ENCODE measurements at places on chromosomes 5 and 9.

- DNase-seq, result no peak
Measured at GRCh38 chr5:152118676-152119470, 194.2 kb upstream of the GLRA1 start.

DNA sequence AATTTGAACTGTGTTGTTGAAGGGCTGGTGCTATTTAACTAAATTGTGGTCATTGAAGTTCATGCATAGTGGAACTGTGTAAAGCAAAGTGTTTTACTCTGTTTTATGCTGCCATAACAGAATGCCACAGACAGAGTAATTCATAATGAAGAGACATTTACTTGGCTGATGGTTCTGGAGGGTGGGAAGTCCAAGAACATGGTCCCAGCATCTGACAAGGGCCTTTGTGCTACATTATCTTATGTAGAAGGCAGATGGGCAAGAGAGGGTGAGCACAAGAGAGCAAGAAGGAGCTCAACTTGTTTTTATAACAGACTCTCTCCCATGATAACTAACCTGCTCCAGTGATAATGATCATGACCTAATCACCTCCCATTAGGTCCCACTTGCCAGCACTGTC lies 101.9 kb upstream of the NR3C1 start:
- no peak for DNase-seq

DNA sequence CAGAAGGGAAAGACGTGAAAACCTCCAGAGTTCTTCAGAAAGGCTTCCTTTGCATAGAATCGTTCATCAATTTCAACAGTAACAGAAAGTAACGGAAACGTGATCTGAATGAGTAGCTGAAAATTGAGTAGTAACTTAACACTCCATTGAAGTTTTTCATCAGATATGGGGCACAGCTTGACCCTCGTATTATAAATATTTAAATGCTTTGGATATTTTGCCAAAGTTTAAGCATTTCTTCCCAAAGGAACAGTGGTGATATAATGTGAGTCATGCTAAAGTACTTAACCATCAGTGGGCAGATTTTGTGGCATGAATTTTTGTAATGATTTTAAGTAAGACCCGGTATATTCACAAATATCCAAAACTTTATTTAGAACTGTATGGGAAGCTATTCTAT lies 67.4 kb upstream of the ADAMTS19 start:
- DNase-seq, result no peak

DNA sequence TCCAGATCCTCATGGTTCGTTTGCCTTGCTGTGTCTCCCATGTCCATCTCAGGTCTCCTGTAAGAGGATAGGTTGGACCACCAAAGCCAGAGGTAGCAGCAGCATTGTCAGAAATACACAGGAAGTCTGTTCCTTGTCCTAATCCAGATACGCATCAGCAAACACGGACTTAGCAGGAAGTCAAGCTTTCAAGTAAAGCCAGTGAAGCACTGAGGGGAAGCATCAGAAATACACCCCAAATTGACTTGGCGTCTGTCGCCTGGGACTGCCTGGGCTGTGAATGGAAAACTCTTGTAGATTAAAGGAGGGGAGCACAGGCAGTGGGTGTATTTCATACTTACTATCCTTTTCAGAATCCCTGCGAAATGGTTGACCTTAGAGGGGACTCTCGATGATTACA lies 171.3 kb downstream of the PSAT1 start:
- no peak for DNase-seq

GRCh38 chr5:170218726-170219125 lies 14.1 kb upstream of the C5orf58 start:
- DNase-seq, result no peak

GRCh38 chr9:97271292-97271691 lies 36.2 kb upstream of the CCDC180 start:
- DNase-seq, result no peak

GRCh38 chr5:96070622-96071225 lies 109.1 kb upstream of the ELL2 start:
- DNase-seq, result no peak

DNA sequence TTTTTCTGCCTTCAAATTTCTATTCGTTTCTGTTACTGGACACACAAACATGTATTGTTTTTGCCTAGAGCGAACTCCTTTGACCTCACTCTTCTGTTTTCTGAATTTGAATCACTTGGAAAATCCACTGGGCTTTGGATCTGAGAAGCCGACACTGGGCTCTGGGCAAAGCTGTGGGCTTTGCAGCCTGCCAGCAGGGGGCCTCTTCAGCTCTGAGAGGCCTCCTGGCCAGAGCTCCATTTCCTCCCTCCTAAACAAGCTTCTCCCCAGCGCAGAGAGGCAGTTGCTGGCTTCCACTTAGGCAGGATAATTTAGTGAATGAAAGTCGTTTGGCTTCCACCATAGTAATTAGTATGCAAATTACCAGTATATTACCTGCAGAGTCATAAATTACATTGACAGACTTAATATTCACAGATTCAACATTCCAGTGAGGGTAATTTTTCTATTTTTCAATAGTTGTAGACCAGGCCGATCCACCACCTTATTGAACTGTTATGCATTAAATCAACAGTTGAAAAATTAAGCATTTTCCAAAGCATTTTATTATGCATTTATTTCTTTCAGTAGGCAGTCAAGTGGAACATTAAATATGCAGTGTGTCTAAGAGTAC lies 104.0 kb upstream of the ZNF366 start:
- peak; percentile 53 for DNase-seq

DNA sequence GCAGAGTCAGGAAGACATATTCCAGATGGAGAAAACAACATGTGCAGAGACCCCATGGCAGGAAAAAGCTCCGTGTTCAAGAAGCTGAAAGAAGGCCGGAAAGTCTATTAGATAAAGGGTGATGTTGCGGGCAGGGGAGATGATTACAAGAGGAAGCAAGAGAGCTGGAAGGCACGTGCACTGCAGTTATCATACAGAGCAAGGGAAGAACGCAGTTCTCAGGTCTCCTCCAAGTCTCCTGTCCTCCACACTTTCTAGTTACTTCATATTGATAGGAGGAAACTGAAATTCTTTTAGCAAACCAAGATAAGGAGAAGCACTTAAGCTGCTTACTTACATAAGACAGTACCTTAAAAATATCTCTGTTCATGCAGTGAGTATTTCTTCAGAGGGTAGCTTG lies 58.3 kb upstream of the PLPP6 start:
- no peak for DNase-seq

DNA sequence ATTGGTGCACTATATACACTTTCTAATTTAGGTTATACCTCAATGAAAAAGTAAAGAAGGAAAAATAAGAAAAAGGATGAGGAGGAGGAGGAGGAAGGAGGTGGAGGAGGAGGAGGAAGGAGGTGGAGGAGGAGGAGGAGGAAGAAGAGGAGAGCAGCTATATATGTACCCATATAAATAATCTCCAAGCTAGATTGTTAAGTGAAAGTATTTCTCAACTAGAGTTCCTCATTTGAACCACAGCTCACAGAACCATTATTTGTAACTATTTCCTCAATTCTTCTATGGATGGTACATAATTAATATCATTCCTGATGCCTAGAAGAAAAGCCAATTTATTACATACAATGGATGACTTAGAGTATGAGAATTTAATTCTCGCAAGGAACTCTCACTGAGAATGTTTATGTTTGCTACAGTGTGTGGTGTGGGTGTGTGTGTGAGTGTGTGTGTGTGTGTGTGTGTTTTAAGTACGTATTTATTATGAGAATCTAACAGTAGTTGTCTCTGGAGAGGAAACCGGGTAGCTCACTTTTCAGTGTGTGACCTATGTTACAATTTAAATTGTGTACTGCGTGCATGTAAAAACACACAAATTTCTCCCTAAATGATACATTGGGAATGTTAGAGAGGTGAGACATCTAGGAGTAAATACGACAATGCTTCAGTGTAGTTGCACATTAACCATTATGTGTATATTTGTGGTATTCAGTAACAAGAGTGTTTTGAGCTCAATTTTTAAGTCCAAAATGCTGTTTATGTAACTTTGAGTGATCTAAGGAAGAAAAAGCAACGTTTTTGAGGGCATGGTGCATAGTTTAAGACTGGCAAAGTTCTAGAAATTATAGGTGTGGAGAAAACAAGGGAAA lies 20.2 kb upstream of the NREP start:
- no peak for DNase-seq

DNA sequence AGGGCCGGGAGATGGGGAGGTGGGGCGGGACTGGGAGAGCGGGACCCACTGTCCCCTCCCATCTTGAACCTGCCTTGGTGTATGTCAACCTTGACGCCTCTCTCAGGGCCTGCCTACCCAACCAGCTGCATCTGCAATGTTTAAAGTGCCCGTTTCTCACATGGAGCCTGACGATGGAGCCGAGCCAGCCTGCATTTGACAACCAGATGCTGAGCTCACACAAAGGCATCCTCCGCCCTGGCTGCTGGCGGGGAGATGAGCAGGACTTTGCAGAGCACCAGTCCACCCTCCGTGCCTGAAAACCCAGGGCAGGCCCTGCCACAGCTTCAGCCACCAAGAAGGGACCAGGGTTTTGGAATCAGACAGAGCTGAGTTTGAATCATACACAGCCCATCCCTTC lies 141.1 kb upstream of the SMIM23 start:
- no peak for DNase-seq

DNA sequence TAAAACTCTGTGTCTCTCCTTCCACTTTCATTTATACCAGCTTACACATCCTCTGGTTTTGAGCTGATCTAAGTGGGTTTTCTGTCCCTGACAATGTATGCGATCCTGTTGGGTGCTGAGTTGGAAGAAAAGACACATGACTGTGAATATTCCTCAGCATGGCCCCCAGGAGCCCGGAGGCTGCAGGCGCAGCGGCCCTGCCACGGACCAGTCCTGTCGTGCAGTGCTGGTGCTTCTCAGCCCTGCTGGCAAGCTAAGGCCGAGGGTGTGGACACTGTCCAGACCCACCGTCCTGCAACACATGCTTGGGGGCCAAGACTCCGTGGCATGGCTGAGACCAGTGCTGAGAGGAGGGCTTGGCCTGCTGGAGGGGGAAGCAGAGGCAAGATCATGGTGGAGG lies 328.9 kb upstream of the IRX2 start:
- DNase-seq, result no peak

DNA sequence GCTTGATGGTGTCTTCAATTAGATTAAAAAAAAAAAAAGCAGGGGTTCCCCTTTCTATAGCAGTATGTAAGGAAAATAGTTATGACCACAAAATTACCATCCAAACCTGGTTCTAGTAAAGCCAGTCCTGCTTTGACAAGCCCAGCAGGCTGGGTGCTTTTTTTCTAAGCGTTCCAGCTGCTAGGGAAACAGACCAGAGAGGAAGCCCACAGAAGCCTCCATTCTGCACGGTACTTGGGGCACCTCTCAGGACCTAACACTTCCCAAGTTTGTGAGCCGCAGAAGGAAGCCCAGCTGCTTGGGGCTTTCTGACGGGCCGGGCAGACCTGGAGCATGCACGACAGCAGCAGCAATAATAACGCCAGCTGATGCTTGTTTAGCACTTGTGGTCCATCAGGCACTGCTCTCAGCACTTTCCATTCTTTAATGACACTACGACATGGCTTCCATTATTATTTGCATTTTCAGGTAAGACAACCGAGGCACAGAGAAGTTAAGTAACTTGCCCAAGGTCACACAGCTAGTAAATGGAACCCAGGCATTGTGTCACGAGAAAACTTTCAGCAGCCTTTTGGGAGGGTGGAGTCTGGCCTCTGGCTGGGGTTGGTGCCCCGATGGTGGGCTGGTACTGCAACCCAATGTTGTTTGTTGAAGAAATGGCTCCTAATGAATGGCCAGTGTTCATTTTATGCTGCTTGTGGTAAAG lies 15.4 kb downstream of the LMX1B start:
- DNase-seq, result no peak

DNA sequence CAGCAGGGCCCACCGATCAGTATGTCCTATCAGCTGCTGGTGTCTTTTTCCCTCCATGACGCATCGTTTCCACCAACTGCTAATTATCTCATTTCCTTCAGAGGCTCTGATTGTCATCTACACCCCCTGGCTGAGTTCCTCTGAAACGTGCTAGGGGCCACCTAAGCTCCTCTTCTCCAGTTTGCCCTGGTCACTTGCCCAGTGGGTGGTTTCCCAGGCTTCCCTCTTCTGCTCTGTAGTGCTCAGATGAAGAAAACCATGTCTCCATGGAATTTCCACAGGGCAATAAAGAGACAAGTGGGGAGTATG lies 65.3 kb downstream of the TSTD2 start:
- DNase-seq, result no peak

- DNase-seq, result no peak
Measured at GRCh38 chr5:43571237-43571636, 14.4 kb upstream of the PAIP1 start.

DNA sequence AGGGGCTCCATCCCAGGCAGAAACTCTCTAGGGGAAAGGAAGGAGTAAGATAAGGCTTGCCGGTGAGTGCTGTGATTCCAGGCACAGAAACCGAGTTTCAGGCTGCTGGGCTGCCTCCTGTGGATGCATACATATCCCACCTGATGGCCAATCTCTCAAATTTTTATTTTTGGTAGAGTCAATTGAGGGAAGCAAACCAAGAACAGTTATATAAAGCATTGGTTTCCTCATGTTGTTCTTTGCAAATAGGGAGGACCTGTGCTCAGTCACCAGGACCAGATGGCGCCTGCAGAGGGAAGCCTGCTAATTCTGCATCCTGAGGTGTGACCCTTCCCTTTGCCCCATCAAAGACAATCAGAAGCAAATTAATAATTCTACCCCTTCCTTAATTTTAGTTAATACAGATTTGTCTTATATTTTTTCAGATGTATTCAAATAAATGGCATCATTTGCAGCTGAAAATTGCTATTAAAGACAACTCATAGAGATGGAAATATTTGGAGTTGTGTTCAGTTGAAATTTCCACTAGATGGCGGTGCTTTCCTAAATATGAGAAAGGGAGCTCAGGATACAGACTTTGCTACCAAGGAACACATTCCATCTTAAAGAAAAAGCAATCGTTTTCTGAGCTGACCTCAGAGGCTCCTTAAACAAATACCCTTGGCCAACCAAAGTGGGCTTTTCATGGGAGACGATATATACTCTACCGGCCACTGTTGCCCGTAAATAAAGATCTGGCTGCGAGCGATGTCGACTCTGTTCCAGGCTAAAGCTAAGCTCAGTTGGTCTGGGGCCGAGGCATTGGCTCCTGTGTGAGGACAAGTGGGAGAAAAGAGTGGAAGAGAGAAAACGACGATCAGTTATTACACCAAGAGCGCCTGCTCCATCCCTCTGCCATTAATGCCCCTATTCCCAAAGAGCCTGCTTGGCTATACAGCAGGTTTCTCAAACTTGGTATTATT lies 225.7 kb upstream of the KLF9 start:
- DNase-seq, result peak; percentile 54

- DNase-seq, result no peak
Measured at GRCh38 chr5:173331287-173331686, 3.1 kb upstream of the STC2 start.

- DNase-seq, result no peak
Measured at GRCh38 chr9:107467416-107467815, 22.2 kb downstream of the KLF4 start.

GRCh38 chr9:10236161-10236560 lies 376.6 kb downstream of the PTPRD start:
- no peak for DNase-seq

- DNase-seq, result no peak
Measured at GRCh38 chr9:34685591-34685990, 5.5 kb downstream of the CCL19 start.
